Smooth muscle cell of bladder (primary cell): ENCODE measurements at places on chromosomes 5 and 9. TPM values are rescaled to one million over a fixed set of nuclear protein-coding genes. Genes with fewer than 3 reads are reported as not detected.

CATSPER3 gene
- 0.09 and 0.14 TPM in 2 replicates for total RNA-seq

DMRT2 gene
- total RNA-seq = under 0.01 and 0.09 TPM in 2 replicates

DCTN3 gene
- 105 and 113 TPM in 2 replicates for total RNA-seq

RRAGA gene
- total RNA-seq = 49.5 and 70.6 TPM in 2 replicates

GPR150 gene
- total RNA-seq = 0.28 TPM in 2 replicates

FREM1 gene
- total RNA-seq = under 0.01 and 0.09 TPM in 2 replicates

PRRX2 gene
- total RNA-seq = 18.5 and 23.2 TPM in 2 replicates

OTP gene
- total RNA-seq = not detected in 2 replicates

FOXD1 gene
- total RNA-seq = 0.28 and 0.65 TPM in 2 replicates

SLC36A3 gene
- total RNA-seq = not detected in 2 replicates

ALDH1B1 gene
- 12.5 and 26.8 TPM in 2 replicates for total RNA-seq

PRSS3 gene
- 14.6 and 28.4 TPM in 2 replicates for total RNA-seq

HSPB3 gene
- not detected in 2 replicates for total RNA-seq

IL3 gene
- total RNA-seq = not detected in 2 replicates

ACOT12 gene
- 0.74 and 2.1 TPM in 2 replicates for total RNA-seq

IGFBPL1 gene
- under 0.01 TPM in 1 of 2 replicates, not detected in the other for total RNA-seq

MLANA gene
- total RNA-seq = not detected in 2 replicates

PPP3R2 gene
- not detected in 2 replicates for total RNA-seq

SLC22A4 gene
- 0.83 and 1.00 TPM in 2 replicates for total RNA-seq

KCNMB1 gene
- under 0.01 TPM in 1 of 2 replicates, not detected in the other for total RNA-seq

MEIKIN gene
- not detected in 2 replicates for total RNA-seq

IFNE gene
- total RNA-seq = 1.8 and 3.3 TPM in 2 replicates
